ENCODE measurements at places on chromosomes 13 and 19. TPM values are rescaled to one million over a fixed set of nuclear protein-coding genes. Genes with fewer than 3 reads are reported as not detected.

GRCh38 chr19:41699968-41700323, 8.5 kb upstream of the CEACAM5 start:
- no peak for DNase-seq

DNA sequence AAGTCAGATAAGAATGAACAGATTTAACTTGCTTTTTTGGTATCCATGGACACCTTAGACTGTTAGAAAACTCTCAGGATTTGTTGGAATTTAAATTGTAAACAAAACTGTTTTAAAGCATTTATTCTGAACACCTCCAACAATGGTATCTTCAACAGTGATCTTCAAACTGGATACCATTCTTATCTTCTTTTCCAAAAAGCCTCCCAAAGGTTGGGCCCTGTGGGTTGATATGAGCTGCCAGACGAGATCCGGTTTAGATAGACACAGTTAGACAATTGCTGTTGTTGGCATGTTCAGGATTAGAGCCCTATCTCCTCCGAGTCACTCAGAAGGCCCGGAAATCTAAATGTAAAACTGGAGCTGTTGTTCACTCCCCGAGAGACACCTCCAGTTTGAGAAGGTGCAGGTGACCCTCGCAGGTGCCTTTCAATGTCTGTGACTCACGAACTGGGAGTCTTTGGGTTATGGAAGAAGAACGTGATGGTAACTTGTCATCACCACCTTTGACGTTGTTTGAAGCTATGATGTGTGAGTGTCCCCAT, 143.6 kb upstream of the RNF113B start:
- DNase-seq = no peak

Gene CLDN10
- not detected for total RNA-seq

GRCh38 chr13:40228990-40229389, 437.5 kb downstream of the FOXO1 start:
- DNase-seq = no peak

GRCh38 chr13:24777171-24777570, 13.2 kb downstream of the RNF17 start:
- no peak for DNase-seq

DNA sequence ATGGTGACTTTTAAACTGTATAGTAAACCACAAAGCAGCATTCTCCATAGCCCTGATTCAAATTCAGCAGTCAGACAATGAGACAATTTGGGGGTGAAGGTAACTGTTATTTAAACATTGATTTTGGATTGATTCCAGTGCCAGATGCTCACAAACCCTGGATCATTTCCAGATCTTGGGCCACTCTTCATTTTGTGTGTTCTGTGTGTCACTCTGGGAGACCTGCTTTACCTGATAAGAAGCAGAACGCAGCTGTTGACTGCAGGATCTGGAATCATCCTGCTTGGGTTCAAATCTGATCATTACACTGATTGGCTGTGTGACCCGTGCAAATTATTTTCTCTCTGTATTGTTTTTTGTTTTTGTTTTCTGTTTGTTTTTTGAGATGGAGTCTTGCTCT, 4.0 kb upstream of the PCDH8 start:
- DNase-seq = no peak

Gene CD177
- 0.14 TPM for total RNA-seq

DNA sequence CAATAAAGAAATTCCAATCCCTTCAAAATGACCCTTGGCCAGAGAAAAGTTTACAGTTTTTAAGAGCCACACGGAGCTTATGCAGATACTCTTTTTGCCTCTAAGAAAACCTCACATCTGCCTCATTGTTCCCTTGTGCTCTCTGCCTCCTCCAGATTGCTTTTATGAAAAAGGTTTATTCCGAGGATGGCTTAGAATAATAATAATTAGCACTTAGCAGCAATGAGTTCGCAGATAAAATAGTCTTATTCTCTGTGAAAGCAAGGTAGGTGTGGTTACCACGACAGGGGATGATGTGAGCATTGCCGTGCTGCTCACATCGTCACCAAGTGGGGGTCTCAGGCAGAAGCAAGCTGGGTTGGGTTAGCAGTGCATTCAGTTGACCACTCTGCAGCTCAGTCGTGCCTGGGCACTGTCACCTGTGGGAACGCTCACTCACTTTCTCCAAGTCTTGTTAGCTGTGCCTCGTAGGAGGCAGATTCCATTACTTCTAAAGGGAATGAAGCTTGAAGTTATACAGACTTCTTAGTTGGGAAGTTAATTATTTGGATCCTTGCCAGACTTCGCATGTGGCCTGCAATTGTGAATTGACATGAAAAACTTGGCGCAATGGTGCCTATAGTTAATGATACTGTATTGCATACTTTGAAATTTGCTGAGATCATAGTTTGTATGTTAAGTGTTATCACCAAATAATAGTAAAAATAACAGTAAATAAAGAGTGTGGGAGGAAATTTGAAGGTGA, 157.2 kb downstream of the MYO16 start:
- DNase-seq = no peak

Gene SLC17A7
- total RNA-seq = 0.99 TPM

Measured in left ventricle myocardium inferior (tissue), 1 donor.